ENCODE measurements at places on chromosomes 2 and 18.

GRCh38 chr18:63646936-63647335 lies 2.9 kb upstream of the SERPINB4 start:
- no peak for DNase-seq

GRCh38 chr2:201363857-201364560 lies 6.9 kb upstream of the FLACC1 start:
- DNase-seq: no peak

- DNase-seq: peak; percentile 31
Observed at GRCh38 chr2:231786177-231786916, at the start of gene COPS7B. TSS of gene COPS7B (plus strand) at chr2:231786445. CDS start at chr2:231788571, 2,126 bp downstream.

DNA sequence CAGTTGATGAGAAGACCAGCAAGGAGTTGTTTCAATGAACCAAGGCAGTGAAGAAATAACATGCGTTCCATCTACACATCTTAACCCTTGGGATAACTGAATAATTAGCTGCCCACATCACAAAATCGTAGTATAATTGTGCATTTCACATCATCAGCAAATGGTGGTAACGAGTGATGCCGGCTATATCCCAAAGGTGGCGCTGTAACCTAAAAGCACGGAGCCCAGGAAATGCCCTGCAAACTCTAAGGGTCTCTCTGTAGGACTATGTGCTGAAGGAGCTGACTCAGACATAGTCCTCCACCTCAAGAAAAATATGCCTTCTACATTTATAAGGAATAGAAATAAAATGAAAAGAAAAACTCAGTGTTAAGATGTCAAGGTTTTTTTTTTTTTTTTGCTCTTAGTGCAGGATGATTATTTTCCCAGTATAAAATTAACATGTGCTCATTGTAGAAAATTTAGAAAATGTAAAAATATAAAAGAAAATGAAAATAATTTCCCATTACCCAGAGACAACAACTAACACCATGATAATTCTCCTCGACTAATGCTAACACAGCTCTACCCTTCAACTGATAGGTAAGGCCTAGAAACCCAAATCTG lies 23.1 kb upstream of the DSG3 start:
- no peak for DNase-seq

GRCh38 chr18:58316396-58317342 lies 272.6 kb downstream of the NEDD4L start:
- no peak for DNase-seq

- DNase-seq: no peak
Observed at GRCh38 chr2:200944467-200945394, 18.7 kb downstream of the ORC2 start.

GRCh38 chr2:71889759-71890684 lies 257.6 kb downstream of the CYP26B1 start:
- no peak for DNase-seq

DNA sequence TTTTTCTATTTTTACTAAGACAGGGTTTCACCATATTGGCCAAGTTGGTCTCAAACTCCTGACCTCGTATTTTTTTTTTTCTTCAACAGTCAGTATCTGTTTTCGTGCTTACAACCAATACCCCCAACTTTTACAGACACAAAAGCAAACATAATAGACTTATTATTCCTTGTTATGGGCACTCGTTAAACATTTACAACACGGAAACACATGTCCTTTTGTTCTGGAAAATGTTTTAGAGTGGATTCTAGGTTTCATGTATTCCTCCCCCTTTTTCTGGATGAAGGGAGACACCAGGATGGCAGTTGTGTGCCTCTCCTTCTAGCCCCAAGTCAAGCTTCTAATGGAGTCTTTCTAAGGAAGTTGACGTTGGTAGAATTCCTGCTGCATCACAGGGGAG lies 88.8 kb downstream of the CD226 start:
- no peak for DNase-seq

DNA sequence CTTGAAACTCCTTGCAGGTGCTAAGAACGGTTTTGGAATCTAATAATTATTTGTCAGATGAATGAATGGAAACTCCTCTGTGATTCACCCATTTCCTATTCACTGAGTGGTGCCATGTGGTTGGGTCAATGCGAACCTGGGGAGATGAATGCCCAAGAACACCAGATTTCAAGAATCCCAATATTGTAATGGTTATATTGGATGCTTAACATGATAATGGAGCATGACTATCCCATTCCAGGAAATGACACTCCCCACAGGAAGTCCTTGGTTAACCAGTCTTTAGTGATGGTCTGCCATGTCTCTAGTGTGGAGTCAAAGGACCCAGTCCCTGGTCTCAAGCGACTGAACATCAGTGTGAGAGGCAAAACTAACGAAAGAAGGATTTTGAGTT lies 67.9 kb upstream of the ST3GAL5 start:
- DNase-seq: no peak

DNA sequence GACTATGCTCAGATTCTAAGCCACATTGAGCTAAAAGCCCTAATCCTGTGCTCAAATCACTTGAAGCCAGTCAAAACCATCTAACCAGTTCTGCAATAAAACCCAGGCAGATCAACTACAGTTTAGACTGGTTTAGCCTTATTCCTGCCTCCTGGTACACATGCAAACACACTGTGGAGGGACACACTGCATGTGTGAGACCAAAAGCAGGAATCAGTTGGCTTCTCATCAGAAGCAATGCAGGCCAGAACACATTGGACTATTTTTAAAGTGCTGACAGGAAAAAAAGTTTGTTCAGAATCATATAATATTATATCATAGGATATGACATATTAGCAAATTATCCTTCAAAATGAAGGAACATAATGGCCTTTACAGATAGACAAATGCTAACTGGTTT lies 52.5 kb upstream of the NT5C1B start:
- DNase-seq: no peak

- no peak for DNase-seq
Observed at GRCh38 chr18:41268271-41268670, 686.8 kb upstream of the PIK3C3 start.

DNA sequence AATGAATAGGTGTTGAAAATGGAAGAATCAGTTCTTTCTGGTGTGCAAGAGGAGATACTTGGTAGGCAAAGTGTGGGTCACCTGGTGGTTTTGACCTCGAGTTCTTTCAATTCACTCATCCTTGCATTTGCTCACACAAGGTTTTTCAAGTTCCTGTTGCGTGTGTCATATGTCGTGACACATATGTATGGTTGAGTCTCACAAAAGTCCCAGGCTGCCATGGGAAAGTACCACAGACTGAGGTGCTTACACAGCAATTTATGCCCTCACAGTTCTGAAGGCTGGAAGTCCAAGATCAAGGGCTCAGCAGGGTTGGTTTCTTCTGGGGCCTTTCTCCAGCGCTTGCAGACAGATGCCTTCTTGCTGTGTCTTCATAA lies 64.4 kb downstream of the NCK2 start:
- no peak for DNase-seq

DNA sequence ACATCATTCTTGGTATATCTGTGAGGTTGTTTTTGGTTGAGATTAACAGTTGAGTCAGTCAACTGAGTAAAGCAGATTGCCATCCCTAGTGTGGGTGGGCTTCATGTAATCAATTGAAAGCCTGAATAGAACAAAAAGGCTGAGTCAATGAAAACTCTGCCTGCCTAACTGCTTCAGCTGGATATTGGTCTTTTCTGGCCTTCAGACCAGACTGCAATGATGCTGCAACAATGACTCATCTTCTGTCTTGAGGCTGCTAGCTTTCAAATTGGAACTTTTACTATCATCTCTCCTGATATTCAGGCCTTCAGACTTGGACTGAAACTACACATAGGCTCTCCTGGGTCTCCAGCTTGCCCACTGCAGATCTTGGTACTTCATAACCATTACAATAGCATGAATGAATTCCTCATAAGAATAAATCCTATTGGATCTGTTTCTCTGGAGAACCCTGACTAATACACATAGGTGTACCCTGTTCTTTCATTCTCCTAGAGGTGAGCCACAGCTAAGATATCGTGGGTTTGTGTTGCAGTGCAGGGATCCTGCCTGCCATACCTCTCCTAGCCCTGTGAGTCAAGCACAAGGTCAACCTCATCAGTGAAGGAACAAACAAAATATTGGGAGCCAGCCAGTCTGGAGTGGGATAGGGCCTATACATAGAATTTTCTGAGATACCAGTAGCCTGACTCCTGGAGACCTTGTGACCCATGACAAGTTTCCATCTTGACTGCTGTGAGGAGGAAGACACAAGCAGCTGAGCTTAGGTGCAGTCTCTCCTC lies 473.8 kb downstream of the DCC start:
- no peak for DNase-seq
